Activated naive CD4-positive, alpha-beta T cell treated with anti-CD3 and anti-CD28 coated beads for 36 hours (primary cell): ENCODE measurements at places on chromosomes 2 and 18. TPM values are rescaled to one million over a fixed set of nuclear protein-coding genes. Genes with fewer than 3 reads are reported as not detected.

ZNF804A gene
- not detected for total RNA-seq

ZNF2 gene
- total RNA-seq, result 3.1 TPM

CENPO gene
- 36.4 TPM for total RNA-seq

TEKT4 gene
- total RNA-seq, result not detected

DOK6 gene
- total RNA-seq, result not detected

DAPL1 gene
- not detected for total RNA-seq

PAX8 gene
- 2.0 TPM for total RNA-seq

GRCh38 chr2:111054791-111055691 is 65.7 kb upstream of the BCL2L11 start:
- H3K36me3 ChIP-seq, result peaks cover 5% of the 10 kb centered on the region
- H3K4me3 ChIP-seq, result no peak overlapping the region
- no peak overlapping the region for H3K27ac ChIP-seq
- H3K27me3 ChIP-seq, result peaks cover 30% of the 10 kb centered on the region
- H3K4me1 ChIP-seq, result peaks cover 30% of the 10 kb centered on the region

GRCh38 chr2:239574434-239575156 is 173.8 kb upstream of the HDAC4 start:
- DNase-seq, result no peak
- no peaks in the 10 kb centered on the region for H3K4me1 ChIP-seq
- H3K27ac ChIP-seq, result no peak overlapping the region
- no peaks in the 10 kb centered on the region for H3K36me3 ChIP-seq

DNA sequence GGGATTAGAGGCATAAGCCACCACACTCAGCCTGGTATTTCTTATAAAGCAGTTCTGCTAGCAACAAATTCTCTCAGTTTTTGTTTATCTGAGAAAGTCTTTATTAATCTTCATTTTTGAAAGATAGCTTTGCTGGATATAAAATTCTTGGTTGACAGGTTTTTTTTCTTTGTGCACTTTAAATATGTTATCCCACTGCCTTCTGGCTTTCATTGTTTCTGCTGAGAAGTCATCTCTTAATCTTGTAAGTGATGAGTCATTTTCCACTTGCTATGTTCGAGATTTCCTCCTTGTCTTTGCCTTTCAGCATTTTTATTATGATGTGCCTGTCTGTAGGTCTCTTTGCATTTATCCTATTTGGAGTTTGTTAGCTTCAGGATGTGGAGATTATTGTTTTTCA is 5.9 kb upstream of the ELAC1 start:
- H3K27me3 ChIP-seq, result no peaks in the 10 kb centered on the region
- H3K27ac ChIP-seq, result no peak overlapping the region
- H3K36me3 ChIP-seq, result peaks cover 14% of the 10 kb centered on the region
- no peaks in the 10 kb centered on the region for H3K4me1 ChIP-seq
- no peak for DNase-seq

GRCh38 chr18:25121442-25121841 is 230.5 kb downstream of the ZNF521 start:
- H3K36me3 ChIP-seq, result no peaks in the 10 kb centered on the region
- H3K27ac ChIP-seq, result no peak overlapping the region
- H3K4me3 ChIP-seq, result no peak overlapping the region
- no peak for DNase-seq

- no peak overlapping the region for H3K4me3 ChIP-seq
- no peaks in the 10 kb centered on the region for H3K4me1 ChIP-seq
- H3K27me3 ChIP-seq, result no peaks in the 10 kb centered on the region
- peaks cover 1% of the 10 kb centered on the region for H3K36me3 ChIP-seq
- H3K27ac ChIP-seq, result no peak overlapping the region
- no peak for DNase-seq
Measured at GRCh38 chr2:128464456-128464855, 145.8 kb upstream of the HS6ST1 start.

- H3K4me1 ChIP-seq, result no peaks in the 10 kb centered on the region
- no peak for DNase-seq
- no peak overlapping the region for H3K4me3 ChIP-seq
- H3K27ac ChIP-seq, result no peak overlapping the region
- H3K36me3 ChIP-seq, result peaks cover 1% of the 10 kb centered on the region
Measured at GRCh38 chr2:133266041-133266925, 302.0 kb downstream of the NCKAP5 start.

GRCh38 chr2:135890835-135891234 is 14.6 kb upstream of the MCM6 start:
- no peak for DNase-seq
- no peak overlapping the region for H3K27ac ChIP-seq
- no peaks in the 10 kb centered on the region for H3K4me1 ChIP-seq
- no peaks in the 10 kb centered on the region for H3K27me3 ChIP-seq
- H3K36me3 ChIP-seq, result no peaks in the 10 kb centered on the region

DNA sequence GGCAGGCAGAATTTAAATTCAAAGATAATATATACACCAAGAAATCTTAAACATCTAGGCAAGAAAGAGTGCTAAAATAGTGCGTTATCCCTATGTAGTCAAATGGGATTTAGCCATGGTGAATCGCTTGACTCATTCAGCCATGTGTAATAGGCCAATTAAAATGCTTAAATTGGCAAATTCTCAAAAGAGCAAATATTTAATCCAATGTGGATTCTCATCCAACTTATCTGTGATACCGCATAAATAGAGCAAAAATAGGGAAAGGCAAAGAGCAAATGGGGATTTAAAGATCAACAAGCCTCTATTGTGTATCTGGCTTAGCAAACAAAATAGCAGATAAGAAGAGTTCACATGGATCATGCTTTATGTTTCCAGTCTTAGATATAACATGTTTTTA is 123.2 kb upstream of the RPRM start:
- no peaks in the 10 kb centered on the region for H3K27me3 ChIP-seq
- no peak overlapping the region for H3K27ac ChIP-seq
- H3K4me3 ChIP-seq, result no peak overlapping the region
- H3K36me3 ChIP-seq, result no peaks in the 10 kb centered on the region
- H3K4me1 ChIP-seq, result no peaks in the 10 kb centered on the region

DNA sequence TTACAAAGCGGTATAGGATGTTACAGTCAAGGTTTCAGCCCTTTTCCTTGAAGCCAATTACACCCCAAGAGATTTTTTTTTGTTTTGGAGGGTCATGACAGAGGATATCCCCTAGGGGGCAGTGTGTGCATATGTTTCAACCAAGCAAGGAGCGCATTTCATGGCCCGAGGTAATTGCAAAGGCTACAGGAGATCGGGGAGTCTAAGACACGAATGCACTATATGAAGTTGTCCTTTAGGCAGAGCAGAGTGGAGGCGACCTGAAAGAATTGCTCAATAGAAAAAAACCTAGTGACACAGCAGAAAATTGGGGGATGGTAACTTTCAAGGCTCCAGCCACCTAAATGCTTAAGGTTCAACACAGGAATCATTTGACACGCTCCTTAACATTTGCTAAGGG is 219.8 kb upstream of the PARD3B start:
- H3K4me3 ChIP-seq, result no peak overlapping the region
- H3K27ac ChIP-seq, result no peak overlapping the region
- H3K4me1 ChIP-seq, result no peaks in the 10 kb centered on the region
- peak; percentile 74 for DNase-seq
